Esophagus muscularis mucosa (tissue), 4 donors: ENCODE measurements at places on chromosomes 11 and 22. TPM values are rescaled to one million over a fixed set of nuclear protein-coding genes. Genes with fewer than 3 reads are reported as not detected.
A peak's percentile ranks its signal among the peaks of the same experiment; 100 is the strongest.

SYT9 gene
- 0.13 TPM for total RNA-seq

TEX12 gene
- 4.2 TPM for total RNA-seq

KLHL35 gene
- not detected for total RNA-seq

- H3K36me3 ChIP-seq, result peaks cover 31% of the 10 kb centered on the region
- no peak overlapping the region for H3K27ac ChIP-seq
- DNase-seq, result no peak
- H3K27me3 ChIP-seq, result no peaks in the 10 kb centered on the region
- H3K4me3 ChIP-seq, result no peak overlapping the region
- peaks cover 82% of the 10 kb centered on the region for H3K4me1 ChIP-seq
These were observed 5.1 kb downstream of the EFEMP2 start for GRCh38 chr11:65867284-65868071.

GRIA4 gene
- not detected for total RNA-seq

ASPHD2 gene
- total RNA-seq, result 0.42 TPM

DNA sequence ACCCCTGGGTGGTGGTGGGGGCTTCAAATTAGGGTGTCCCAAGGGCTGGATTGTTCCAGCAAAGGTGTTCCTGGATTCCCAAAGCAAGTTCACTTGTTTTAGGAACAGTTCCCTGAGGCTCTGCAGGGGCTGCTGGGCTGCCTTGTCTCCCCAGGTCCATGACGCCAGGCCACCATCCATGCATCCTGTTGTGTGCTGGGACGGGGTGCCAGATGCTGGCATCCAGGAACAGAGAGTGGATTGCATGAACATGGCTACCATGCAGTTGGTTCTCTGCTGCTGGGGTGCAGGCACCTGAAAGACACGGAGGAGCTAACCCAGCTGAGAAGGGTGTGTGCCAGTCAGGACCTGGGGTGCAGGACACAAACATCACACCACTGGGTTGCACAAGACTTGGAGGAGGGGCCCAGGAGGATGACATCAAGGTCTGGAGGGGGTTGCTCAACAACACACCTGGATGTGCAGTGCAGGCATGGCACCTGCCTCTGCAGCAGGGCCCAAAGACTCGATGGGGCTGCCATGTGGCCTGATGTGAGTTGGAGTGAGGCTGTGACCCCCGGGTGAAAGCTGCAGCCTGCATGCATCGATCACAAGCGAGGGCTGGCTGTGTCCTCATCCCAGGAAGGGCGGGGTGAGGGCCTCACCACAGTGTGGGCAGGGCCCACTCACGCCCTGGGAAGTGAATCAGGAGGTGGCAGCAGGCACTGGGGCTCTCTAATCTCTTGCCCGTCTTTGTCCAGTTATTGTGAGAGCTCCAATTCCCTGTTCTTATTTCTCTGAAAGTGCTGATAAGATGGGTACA is 74.0 kb upstream of the CLDN5 start:
- no peaks in the 10 kb centered on the region for H3K36me3 ChIP-seq
- H3K27me3 ChIP-seq, result no peaks in the 10 kb centered on the region
- no peak overlapping the region for H3K27ac ChIP-seq
- no peaks in the 10 kb centered on the region for H3K4me1 ChIP-seq
- no peak overlapping the region for H3K4me3 ChIP-seq

SLC25A1 gene
- 57.3 TPM for total RNA-seq

GRCh38 chr22:21941921-21942320 is 10.7 kb downstream of the PPM1F start:
- no peak for DNase-seq
- peaks cover 47% of the 10 kb centered on the region for H3K36me3 ChIP-seq
- peaks cover 100% of the 10 kb centered on the region for H3K4me1 ChIP-seq

LMO1 gene
- not detected for total RNA-seq

DNA sequence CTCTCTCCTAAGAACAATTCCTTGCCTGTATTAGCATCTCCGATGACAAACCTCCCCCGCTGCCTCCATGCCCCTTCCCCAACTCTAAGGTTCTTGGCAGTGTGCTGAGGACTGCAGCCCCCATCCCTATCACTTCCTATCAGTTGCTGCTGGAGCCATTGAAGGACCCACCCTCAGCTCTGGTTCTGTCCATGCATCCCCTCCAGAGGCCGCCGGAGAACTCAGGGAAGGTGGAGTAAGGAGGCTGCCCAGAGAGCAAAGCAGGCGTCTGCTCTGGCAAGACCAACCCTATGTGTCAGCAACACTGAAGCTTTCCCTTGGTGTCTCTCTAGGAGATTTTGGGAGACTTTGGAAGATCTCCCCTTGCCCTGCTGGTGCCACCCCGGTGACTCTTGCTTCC is 1139.5 kb downstream of the TBC1D22A start:
- H3K4me1 ChIP-seq, result no peaks in the 10 kb centered on the region
- DNase-seq, result peak; percentile 74
- H3K27me3 ChIP-seq, result no peaks in the 10 kb centered on the region
- no peak overlapping the region for H3K4me3 ChIP-seq
- no peaks in the 10 kb centered on the region for H3K36me3 ChIP-seq
- H3K27ac ChIP-seq, result no peak overlapping the region

CALCA gene
- total RNA-seq, result not detected

- H3K36me3 ChIP-seq, result peaks cover 11% of the 10 kb centered on the region
- H3K27ac ChIP-seq, result peak overlapping the region; percentile 100
These were observed 1.2 kb downstream of the TOB2 start for GRCh38 chr22:41445129-41446056.

OR5D18 gene
- total RNA-seq, result not detected

- peak overlapping the region; percentile 25 for H3K4me3 ChIP-seq
- H3K27ac ChIP-seq, result peak overlapping the region; percentile 52
- peak; percentile 95 for DNase-seq
- H3K27me3 ChIP-seq, result no peaks in the 10 kb centered on the region
- H3K4me1 ChIP-seq, result peaks cover 29% of the 10 kb centered on the region
These were observed 20.2 kb downstream of the FADS3 start for GRCh38 chr11:61871158-61871597.
